ENCODE measurements at places on chromosomes 5 and 9.

GRCh38 chr5:72107901-72108201 is 576 bp downstream of the MAP1B start:
- no peak for DNase-seq

DNA sequence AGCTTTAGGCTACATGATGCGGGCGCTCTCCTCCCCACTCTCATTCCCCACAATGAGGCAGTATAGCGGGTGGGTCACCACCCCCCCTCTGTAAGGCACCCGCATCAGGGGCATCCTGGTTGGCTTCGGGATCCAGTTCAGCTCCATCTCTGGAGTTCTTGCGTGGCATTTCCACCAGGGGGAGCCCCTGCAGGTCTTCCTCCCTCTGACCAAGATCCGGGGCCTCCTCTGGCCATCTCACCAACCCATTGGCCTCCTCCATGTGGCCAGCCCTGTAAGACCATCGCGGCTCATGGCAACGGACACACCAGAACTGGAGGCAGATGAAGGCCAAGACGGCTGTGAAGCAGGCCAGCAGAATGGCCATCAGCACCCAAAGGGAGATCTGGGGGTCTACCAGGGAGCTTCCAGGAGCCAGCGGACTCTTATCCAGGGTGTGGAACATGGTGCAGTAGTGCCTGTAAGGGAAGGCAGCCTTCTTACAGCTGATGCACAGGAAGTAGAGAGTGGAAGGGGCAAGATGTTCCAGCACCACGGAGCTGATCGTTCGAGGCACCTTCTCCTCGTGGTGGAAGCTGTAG is 77.0 kb downstream of the CYFIP2 start:
- no peak for DNase-seq

DNA sequence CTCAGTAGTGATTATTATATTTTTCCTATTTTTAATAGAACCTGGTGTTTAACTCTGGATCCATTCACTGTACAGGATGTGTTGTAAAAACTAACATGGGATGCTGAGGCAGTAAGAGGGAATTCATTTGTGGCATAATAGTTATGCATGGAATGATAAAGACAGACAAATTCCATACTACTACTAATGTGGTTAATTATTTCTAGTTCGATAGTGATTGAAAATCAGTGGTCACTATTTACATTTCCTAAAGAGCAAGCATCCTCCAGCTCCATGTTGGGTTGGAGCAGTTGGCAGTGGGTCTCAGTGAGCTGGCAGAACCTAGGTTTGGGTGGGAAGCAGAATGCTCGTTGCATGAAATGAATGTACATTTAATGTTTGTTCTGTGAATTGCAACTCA is 122.6 kb downstream of the SAXO1 start:
- no peak for DNase-seq

- DNase-seq = peak; percentile 32
These were observed at the start of gene NKD2 for GRCh38 chr5:1008451-1009358. Gene NKD2 (plus strand): TSS chr5:1008802. CDS start chr5:1009058, 256 bp downstream.

DNA sequence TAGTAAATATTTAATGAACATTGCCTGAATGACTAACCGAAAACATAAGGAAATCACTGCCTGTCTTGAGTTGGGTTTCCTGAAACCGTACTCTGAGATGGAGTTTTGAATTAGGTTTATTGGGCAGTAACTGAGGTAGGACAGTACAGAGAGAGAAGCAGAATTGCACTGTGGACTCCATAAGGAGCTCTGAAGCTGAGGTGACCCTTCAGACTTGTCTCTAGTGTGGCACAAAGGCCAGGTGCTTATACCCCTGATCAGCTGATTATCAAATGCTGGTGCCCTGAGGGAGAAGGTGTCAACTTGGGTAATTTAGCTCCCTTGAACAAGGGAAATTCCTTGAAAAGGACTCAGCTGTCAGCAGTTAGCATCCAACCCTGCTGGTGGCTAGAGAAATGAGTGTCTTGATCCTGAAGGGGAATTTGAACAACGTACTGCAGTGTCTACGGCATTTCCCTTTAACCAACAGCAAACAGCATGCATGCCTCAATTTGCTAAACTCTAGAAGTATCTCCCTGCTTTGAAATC is 135.0 kb upstream of the SMARCA2 start:
- no peak for DNase-seq

GRCh38 chr9:36788534-36788933 is 215.8 kb downstream of the MELK start:
- no peak for DNase-seq

GRCh38 chr5:148970876-148971275 is 92.0 kb downstream of the SH3TC2 start:
- no peak for DNase-seq

- DNase-seq = no peak
These were observed 551.2 kb upstream of the KLF4 start for GRCh38 chr9:108040783-108041182.

GRCh38 chr5:3509290-3509689 is 86.3 kb upstream of the IRX1 start:
- no peak for DNase-seq

DNA sequence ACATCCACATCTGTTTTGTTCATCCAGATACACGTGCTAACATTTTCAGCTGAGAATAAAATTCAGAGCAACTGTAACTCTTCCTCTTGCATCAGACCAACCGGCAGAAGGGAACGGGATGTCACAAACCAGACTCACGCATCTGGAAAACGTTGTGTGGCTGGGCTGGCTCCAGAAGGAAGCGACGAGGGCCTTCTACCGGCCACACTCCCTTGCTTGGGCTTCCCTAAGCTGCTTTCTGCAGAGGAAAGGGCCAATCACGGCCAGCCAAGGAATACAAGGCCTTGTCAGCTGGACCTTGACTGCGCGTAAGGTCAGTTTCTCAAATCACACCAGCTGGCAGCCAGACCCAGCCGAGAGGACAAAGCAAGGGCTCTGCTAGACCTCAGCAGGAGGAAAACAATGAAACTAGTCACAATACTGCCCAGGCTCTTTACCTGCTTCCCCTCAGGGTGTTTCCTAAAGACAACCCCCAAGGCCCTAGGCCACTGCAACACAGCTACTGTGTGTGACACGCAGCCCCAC is 106.1 kb downstream of the THBS4 start:
- no peak for DNase-seq

DNA sequence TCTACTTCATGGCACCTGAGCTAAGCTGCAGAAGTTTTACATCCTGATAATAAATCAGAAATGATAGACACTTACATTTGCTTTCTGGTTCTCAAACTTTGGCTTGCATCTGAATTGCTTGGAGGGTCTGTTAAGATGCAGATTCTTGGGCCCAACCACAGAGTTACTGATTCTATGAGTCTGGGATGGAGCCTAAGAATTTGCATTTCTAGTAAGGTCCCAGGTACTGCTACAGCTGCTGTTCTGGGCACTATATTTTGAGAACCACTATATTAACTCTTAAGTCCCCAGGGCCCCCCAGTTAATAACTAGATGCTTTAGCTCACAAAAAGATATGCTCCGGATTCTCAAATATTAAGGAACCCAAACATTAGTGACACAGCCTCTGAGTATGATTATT is 69.8 kb upstream of the DAB2 start:
- DNase-seq = no peak

DNA sequence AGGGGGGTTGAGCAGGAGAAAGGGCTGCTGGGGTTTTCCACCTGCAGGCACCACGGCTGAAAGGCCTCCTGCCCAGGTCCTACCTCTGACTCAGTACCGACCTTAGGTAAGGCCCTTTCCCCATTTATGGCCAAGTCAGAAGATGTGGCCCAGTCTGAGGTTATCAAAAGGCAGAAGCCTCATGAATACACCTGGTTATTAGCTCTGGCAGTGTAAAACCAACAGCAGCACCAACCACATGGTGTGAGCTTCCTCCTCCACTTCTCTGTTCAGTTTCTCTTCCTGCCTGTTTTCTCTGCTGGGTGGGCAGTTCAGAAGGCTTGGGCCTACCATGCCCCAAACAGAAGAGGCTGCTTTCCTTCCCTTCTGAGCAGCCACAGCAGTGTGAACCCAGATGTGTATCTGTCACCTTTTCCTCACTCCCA is 86.9 kb downstream of the UGCG start:
- no peak for DNase-seq

DNA sequence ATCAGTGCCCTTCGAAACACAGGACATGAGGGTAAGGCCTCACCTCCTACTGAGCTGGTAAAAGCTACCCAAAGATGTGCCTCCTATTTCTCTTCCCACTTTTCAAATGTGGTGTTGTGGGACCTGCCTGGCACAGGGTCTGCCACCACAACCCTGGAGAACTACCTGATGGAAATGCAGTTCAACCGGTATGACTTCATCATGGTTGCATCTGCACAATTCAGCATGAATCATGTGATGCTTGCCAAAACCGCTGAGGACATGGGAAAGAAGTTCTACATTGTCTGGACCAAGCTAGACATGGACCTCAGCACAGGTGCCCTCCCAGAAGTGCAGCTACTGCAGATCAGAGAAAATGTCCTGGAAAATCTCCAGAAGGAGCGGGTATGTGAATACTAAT is 1.9 kb downstream of the IRGM start:
- DNase-seq = no peak

DNA sequence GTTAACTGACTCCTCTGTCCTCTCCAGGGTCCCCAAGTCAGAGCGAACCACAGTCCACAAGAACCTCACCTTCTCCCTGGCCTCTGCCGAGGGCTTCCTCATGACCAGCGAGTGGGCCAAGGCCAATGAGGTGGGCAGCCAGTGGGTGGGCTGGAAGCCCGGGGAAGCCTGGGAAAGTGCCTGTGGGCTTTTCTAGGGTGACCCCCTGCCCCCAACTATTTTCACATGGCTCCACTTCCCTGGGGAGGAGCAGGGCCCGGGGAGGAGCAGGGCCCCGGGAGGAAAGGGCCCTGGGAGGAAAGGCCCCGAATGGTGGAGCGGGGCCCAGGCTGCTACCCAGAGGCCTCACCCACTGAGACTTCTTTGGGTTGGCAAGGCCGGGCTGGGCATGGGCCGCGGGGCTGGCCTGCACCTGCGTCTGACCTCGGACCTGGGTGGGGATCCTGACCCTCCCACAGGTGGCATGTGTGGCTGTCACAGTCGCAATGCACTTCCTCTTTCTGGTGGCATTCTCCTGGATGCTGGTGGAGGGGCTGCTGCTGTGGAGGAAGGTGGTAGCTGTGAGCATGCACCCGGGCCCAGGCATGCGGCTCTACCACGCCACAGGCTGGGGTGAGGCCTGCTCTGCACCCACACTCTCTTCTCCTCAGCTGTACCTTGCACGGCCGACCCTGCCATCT is 17.9 kb downstream of the ADGRD2 start:
- DNase-seq = no peak

DNA sequence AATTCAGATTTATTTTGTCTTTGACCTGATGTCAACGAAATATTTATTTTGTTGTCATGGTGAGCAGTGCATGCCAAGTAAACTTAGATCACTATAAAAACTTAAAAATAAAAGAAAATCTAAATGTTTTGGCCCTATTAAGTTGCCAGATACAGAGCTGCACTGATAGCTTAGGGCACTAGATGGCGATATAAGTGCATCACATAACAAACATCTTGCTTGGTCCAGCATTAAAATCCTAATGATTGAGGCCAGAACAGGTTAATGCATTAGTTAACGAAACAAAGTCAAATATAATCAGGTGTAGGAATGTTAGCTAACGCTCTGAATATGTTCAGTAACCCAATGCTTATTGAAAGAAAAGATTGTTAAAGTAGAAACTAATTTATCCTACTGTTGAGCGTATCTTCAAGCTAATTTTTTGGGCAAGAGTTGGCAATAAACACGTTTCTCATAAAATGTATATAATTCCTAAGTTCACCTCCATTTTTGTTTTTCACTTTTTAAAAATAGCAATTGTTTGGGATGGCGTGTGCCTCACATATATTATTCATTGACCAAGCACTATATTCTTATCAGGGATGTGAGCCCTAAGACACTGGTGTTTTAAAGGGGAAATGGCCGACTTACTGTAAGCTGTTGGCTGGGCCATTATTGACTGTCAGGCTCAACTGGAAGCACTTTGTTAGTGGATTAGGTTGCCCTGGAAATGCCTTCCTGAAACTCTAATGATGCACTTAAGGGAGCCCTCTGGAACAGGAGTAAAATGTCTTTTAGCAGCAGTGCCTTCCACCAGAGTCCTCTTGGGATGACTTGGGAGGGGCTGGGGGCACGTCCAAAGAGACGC is 33.3 kb downstream of the KCTD16 start:
- no peak for DNase-seq

DNA sequence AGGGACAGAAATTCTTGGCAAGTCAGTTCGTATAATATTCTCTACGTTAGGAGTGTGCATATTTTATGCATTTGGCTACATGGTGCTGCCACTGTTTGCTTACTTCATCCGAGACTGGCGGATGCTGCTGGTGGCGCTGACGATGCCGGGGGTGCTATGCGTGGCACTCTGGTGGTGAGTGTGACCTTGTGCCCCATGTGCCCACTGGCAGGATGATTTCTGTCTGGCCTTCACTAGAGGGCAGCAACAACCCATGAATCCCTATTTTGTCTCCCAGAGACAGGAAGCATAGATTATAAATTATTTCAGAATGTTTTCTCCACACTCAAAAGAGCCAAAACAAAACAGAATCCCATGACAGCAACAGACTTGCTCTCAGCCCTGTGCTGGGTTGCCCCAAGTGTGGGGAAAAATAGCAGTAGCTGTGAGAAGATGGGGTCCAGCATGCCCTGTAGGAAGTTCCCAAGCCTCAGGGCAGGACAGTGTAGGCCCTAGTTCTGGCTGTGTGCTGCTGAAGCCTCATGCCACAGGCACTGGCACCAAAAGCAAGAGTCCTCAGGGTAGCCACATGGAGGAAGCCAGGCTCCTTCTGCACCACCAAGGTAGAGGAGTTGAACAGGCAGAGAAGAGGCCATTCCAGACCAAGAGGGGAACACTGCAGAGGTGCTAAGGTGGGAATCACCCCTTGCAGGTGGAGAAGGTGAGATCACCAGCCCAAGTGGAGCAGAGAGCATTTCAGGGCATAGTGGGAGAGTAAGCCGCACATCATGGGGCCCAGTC is 16.0 kb downstream of the SLC22A5 start:
- DNase-seq = peak; percentile 43

DNA sequence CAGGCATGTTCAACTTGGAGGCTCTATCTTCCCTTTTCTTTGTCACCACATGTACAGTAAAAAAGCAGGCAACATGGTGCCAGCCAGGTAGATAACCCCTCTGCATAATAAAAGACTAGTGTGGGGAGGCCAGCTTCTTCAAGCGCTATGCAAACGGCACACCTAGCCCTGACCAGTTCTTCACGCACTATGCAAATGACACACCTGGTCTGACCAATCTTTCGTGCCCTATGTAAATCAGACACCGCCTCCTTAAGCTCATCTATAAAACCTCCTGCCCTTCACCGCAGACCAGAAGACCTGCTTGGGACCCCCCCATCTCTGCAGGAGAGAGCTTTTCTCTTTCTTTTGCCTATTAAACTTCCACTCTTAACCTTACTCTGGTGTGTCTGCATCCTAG is 28.1 kb upstream of the UGCG start:
- no peak for DNase-seq

DNA sequence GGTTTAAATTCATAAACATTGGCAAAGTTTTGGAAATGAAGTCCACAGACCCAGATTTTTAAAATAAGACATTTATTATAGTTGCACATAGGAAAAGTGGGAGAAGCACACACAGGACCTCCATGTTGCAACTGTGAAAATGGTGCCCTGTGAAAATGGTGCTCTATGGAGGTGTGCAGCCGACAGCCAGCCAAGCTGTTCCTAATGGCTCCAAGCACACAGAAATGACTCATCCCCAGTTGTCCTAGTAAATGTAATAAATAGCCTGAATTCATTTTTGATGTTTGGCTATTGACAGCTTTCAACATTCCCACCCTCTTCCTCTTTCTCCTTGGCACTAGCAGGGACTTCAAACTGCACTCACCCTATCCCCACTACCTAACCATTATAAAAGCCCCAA is 590.9 kb downstream of the CAAP1 start:
- DNase-seq = no peak

- DNase-seq = no peak
These were observed 263.2 kb downstream of the KCTD16 start for GRCh38 chr5:144433893-144434292.

Measured in stimulated activated CD8-positive, alpha-beta memory T cell treated with anti-CD3 and anti-CD28 coated beads, Interleukin-15, amount 100 ng/mL, for 48 hours (primary cell).